ENCODE measurements at places on chromosomes 7 and 10. TPM values are rescaled to one million over a fixed set of nuclear protein-coding genes. Genes with fewer than 3 reads are reported as not detected.

GBX1 gene
- polyA plus RNA-seq, result not detected

PRPS1L1 gene
- polyA plus RNA-seq, result not detected

OR6B1 gene
- not detected for polyA plus RNA-seq

DNA sequence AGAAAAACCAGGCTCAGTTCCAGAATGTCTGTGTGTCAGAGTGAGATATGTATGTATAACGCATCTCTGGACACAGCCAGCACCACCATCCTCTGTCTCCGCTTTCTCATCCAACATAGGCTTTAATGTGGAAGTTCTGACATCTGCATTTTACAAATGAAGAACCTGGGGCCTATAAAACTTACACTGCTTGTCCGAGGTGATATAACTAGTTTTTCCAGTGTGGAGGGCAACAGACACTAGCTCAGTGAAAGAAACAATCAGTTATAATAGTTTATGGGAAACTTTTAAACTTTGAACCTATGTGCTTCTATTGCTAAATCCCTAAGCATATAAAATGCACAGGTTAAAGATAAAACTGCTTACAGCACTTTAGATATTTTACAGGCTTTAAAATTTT is 208.7 kb downstream of the CRPPA start:
- no peaks in the 10 kb centered on the region for H3K36me3 ChIP-seq
- no peaks in the 10 kb centered on the region for H3K27me3 ChIP-seq
- H3K4me1 ChIP-seq, result no peaks in the 10 kb centered on the region

DNA sequence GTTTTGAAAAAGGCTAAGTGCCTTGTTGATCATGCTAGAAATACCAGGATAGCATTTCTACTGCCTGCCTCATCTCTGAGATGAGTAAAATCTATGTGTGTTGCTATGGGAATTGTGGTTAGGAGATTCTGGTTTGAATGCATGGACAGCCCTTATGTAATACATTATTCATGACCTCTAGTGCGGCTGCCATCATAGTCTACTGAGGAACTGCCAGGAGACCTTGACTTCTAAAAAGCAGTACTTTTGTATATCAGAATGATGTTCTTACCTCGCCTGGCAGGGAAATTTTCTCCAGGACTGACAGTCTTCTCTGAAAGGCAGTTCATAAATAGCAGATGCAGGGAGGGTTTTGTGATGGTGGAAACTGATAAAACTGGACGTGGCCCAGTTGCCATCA is 248.5 kb downstream of the NSUN6 start:
- H3K27ac ChIP-seq, result no peak overlapping the region
- no peaks in the 10 kb centered on the region for H3K36me3 ChIP-seq
- peaks cover 8% of the 10 kb centered on the region for H3K27me3 ChIP-seq
- no peaks in the 10 kb centered on the region for H3K4me1 ChIP-seq

GRCh38 chr7:105738133-105738532 is 138.3 kb downstream of the ATXN7L1 start:
- no peaks in the 10 kb centered on the region for H3K36me3 ChIP-seq
- DNase-seq, result no peak
- H3K27me3 ChIP-seq, result peaks cover 2% of the 10 kb centered on the region
- H3K4me1 ChIP-seq, result peaks cover 30% of the 10 kb centered on the region
- H3K4me3 ChIP-seq, result no peak overlapping the region

DNA sequence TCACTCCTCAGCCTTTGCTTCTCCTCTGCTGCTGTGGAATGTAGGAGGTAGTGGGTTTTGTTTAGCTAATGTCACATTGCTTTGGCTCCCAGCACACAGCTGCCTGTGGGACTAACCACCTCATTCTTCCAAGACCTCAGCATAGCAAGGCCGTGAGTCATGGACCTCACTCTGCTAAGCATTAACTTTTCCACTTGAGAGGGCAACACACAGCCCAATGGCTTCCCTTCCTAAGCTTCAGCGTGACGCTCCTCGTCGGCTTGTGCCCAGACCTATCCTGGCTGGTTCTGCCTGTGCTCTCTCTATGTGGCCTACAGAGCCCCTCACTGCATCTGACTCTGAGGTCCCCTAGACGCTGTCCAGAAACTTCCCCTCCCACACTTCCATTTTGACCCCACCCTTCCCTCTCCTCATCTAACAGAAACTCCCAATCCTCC is 23.3 kb downstream of the MYOF start:
- H3K36me3 ChIP-seq, result no peaks in the 10 kb centered on the region
- H3K4me3 ChIP-seq, result no peak overlapping the region
- H3K27me3 ChIP-seq, result peaks cover 2% of the 10 kb centered on the region

All from immature natural killer cell (primary cell).